Heart right ventricle (tissue), 16 donors: ENCODE measurements at places on chromosomes 3 and 15. TPM values are rescaled to one million over a fixed set of nuclear protein-coding genes. Genes with fewer than 3 reads are reported as not detected.
A peak's percentile ranks its signal among the peaks of the same experiment; 100 is the strongest.

Gene GP9
- not detected for total RNA-seq

Gene SUCLG2
- 78.7 TPM for total RNA-seq

DNA sequence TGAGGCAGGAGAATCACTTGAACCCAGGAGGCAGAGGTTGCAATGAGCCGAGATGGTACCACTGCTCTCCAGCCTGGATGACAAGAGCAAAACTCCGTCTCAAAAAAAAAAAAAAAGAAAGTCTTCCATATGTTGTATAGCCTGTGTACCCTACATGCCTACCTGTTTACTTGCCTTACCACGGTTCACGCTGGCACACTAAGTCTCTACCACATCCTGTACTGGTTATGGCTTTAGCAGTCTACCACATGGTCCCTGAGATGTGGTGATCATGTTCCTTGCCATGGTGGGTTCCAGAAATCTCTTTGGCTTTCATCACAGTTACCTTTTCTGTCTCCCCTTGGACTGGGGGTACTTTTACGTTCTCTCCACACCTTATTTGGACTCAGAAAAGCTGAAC, 63.8 kb upstream of the TBC1D5 start:
- DNase-seq = no peak
- no peaks in the 10 kb centered on the region for H3K36me3 ChIP-seq
- no peaks in the 10 kb centered on the region for H3K27me3 ChIP-seq

GRCh38 chr15:39177561-39177960, 403.3 kb upstream of the THBS1 start:
- H3K27me3 ChIP-seq = no peaks in the 10 kb centered on the region
- no peak overlapping the region for H3K4me3 ChIP-seq
- H3K27ac ChIP-seq = no peak overlapping the region
- no peak for DNase-seq

GRCh38 chr3:131353986-131354385, 27.6 kb upstream of the NUDT16 start:
- H3K36me3 ChIP-seq = no peaks in the 10 kb centered on the region
- no peak overlapping the region for H3K27ac ChIP-seq
- DNase-seq = no peak
- H3K27me3 ChIP-seq = no peaks in the 10 kb centered on the region

DNA sequence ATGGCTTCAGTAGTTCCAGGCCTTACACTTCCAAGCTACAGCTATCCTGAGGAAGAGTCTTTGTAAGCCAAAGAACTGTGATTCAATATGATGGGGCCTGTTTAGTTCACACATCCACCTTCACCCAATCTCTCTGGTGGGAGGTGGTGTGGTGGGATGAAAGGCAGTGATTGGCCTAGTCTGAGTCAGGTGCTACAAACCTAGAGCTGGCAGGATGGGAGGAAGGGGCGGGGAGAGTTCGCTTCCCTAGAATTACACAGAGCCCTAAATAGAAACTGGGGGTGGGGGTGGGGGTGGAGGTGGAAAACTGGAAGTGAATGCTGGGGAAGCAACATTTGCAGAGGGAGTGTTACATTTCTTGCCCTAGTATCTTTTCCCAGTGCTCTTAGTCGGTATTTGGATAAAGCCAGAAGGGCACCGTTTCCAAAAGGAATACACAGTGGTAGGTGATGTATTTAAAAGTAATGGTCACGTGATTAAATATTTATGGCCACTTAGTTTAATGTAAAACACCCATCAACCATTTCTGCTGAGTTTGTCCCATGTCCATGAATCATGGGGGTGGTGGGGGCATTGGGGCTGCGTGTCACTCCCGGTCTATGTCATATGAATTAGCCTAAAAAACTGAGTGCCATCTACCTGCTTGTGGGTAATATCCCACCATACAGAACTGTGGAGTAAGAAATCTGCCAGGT, 247.6 kb upstream of the PROK2 start:
- DNase-seq = no peak
- H3K27me3 ChIP-seq = no peaks in the 10 kb centered on the region
- no peak overlapping the region for H3K4me3 ChIP-seq
- no peaks in the 10 kb centered on the region for H3K4me1 ChIP-seq
- no peaks in the 10 kb centered on the region for H3K36me3 ChIP-seq
- no peak overlapping the region for H3K27ac ChIP-seq

GRCh38 chr3:14824646-14825045, 5.9 kb downstream of the FGD5 start:
- H3K27me3 ChIP-seq = no peaks in the 10 kb centered on the region
- H3K36me3 ChIP-seq = peaks cover under 1% of the 10 kb centered on the region
- no peak for DNase-seq
- H3K27ac ChIP-seq = peak overlapping the region; percentile 75
- H3K4me3 ChIP-seq = no peak overlapping the region
- H3K4me1 ChIP-seq = peaks cover 50% of the 10 kb centered on the region

DNA sequence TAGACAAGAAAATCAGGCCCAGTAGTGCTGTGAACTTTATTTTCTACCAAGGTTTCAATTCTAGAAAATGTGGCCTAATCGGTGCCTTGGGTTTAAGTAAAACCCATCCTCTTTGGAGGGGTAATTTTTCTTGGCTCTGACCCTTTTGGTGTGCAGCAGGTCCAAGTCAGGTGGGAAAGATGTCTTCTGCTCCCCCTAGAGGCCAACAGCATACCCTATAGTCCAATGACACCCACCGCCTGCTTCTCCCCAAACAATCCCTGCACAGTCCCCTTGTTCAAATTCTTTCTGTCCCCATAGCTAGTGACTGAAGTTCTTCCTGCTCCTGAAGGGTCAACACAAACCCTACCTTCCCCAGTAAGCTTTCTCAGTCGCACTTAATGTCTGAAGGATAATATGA, 261.8 kb upstream of the GOLGA6L4 start:
- no peak for DNase-seq
- no peaks in the 10 kb centered on the region for H3K36me3 ChIP-seq
- H3K4me1 ChIP-seq = no peaks in the 10 kb centered on the region
- no peak overlapping the region for H3K4me3 ChIP-seq
- H3K27ac ChIP-seq = no peak overlapping the region

GRCh38 chr15:42348083-42348482, 11.2 kb upstream of the CAPN3 start:
- no peak overlapping the region for H3K27ac ChIP-seq
- no peak for DNase-seq
- no peak overlapping the region for H3K4me3 ChIP-seq
- H3K4me1 ChIP-seq = no peaks in the 10 kb centered on the region

Gene GABRB3
- 2.7 TPM for total RNA-seq

GRCh38 chr3:87498358-87499080, 222.1 kb upstream of the POU1F1 start:
- no peak for DNase-seq
- H3K27ac ChIP-seq = no peak overlapping the region
- no peaks in the 10 kb centered on the region for H3K27me3 ChIP-seq
- H3K36me3 ChIP-seq = no peaks in the 10 kb centered on the region
- no peaks in the 10 kb centered on the region for H3K4me1 ChIP-seq

Gene MUC13
- total RNA-seq = 0.41 TPM

Gene SLC9A9
- total RNA-seq = 5.0 TPM

- H3K27ac ChIP-seq = no peak overlapping the region
- H3K4me1 ChIP-seq = no peaks in the 10 kb centered on the region
- DNase-seq = no peak
- H3K36me3 ChIP-seq = no peaks in the 10 kb centered on the region
Observed at GRCh38 chr3:129033151-129033550, 27.4 kb upstream of the GP9 start.

GRCh38 chr3:183529717-183530116, 25.8 kb downstream of the KLHL6 start:
- H3K4me3 ChIP-seq = no peak overlapping the region
- no peaks in the 10 kb centered on the region for H3K27me3 ChIP-seq
- no peak overlapping the region for H3K27ac ChIP-seq
- peaks cover 54% of the 10 kb centered on the region for H3K4me1 ChIP-seq
- H3K36me3 ChIP-seq = no peaks in the 10 kb centered on the region
- no peak for DNase-seq

- no peaks in the 10 kb centered on the region for H3K27me3 ChIP-seq
- H3K36me3 ChIP-seq = no peaks in the 10 kb centered on the region
- peaks cover 4% of the 10 kb centered on the region for H3K4me1 ChIP-seq
Observed at GRCh38 chr3:168065569-168065968, 30.2 kb downstream of the GOLIM4 start.

- no peaks in the 10 kb centered on the region for H3K36me3 ChIP-seq
- H3K4me3 ChIP-seq = no peak overlapping the region
- H3K27me3 ChIP-seq = no peaks in the 10 kb centered on the region
- H3K27ac ChIP-seq = peak overlapping the region; percentile 57
- no peak for DNase-seq
- no peaks in the 10 kb centered on the region for H3K4me1 ChIP-seq
Observed at GRCh38 chr15:32873284-32874114, 155.7 kb downstream of the GREM1 start.

Gene HDDC3
- 17.1 TPM for total RNA-seq

GRCh38 chr15:67968966-67969365, 85.1 kb upstream of the PIAS1 start:
- H3K27me3 ChIP-seq = no peaks in the 10 kb centered on the region
- H3K4me1 ChIP-seq = peaks cover 11% of the 10 kb centered on the region
- H3K27ac ChIP-seq = no peak overlapping the region
- no peak overlapping the region for H3K4me3 ChIP-seq
- no peaks in the 10 kb centered on the region for H3K36me3 ChIP-seq

GRCh38 chr3:81554388-81554787, 207.1 kb downstream of the GBE1 start:
- H3K36me3 ChIP-seq = no peaks in the 10 kb centered on the region
- H3K27me3 ChIP-seq = no peaks in the 10 kb centered on the region
- H3K4me3 ChIP-seq = no peak overlapping the region
- DNase-seq = no peak
- H3K27ac ChIP-seq = peak overlapping the region; percentile 57

Gene TEX55
- not detected for total RNA-seq

DNA sequence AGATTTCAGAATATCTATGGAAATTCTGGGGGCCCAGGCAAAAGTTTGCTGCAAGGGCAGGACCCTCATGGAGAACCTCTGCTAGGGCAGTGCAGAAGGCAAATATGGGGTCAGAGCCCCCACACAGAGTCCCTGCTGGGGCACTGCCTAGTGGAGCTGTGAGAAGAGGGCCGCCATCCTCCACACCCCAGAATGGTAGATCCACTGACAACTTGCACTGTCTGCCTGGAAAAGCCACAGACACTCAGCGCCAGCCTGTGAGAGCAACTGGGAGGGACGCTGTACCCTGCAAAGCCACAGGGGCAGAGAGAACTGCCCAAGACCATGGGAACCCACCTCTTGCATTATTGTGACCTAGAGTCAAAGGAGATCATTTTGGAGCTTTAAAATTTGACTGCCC, 13.8 kb downstream of the CCNDBP1 start:
- no peak overlapping the region for H3K27ac ChIP-seq
- no peak for DNase-seq
- no peaks in the 10 kb centered on the region for H3K4me1 ChIP-seq
- no peaks in the 10 kb centered on the region for H3K27me3 ChIP-seq
- no peak overlapping the region for H3K4me3 ChIP-seq

Gene CYB561D2
- 4.9 TPM for total RNA-seq

DNA sequence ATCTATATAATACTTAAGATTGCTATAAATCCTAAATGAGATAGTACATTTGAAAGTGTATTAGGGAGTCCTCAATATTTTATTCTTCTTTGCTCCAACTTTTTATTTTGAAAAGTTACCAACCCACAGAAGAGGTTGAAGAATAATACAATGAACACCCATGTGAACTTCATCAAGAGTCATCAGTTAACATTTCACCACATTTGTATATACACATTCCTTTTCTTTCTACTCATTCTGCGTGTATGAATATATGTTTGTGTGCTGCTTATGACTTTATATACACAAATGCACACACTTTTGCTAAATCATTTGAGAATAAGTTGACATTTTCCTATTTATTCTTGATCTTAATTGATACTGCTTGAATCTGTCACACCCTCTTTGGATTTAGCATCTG, 193.3 kb upstream of the CGNL1 start:
- no peak overlapping the region for H3K4me3 ChIP-seq
- no peak for DNase-seq
- H3K36me3 ChIP-seq = no peaks in the 10 kb centered on the region
- peaks cover 11% of the 10 kb centered on the region for H3K4me1 ChIP-seq
- H3K27ac ChIP-seq = peak overlapping the region; percentile 4
- no peaks in the 10 kb centered on the region for H3K27me3 ChIP-seq

GRCh38 chr15:42106288-42106687, 11.9 kb upstream of the PLA2G4D start:
- no peaks in the 10 kb centered on the region for H3K4me1 ChIP-seq
- no peak overlapping the region for H3K27ac ChIP-seq
- no peaks in the 10 kb centered on the region for H3K36me3 ChIP-seq
- peaks cover 6% of the 10 kb centered on the region for H3K27me3 ChIP-seq

Gene PAK6
- total RNA-seq = 7.8 TPM

GRCh38 chr3:117102426-117102825, 392.8 kb downstream of the TUSC7 start:
- no peak overlapping the region for H3K27ac ChIP-seq
- H3K36me3 ChIP-seq = no peaks in the 10 kb centered on the region
- H3K4me1 ChIP-seq = no peaks in the 10 kb centered on the region
- H3K27me3 ChIP-seq = no peaks in the 10 kb centered on the region

GRCh38 chr3:16388850-16389441, 123.9 kb downstream of the OXNAD1 start:
- peaks cover 5% of the 10 kb centered on the region for H3K36me3 ChIP-seq
- no peak for DNase-seq
- peak overlapping the region; percentile 68 for H3K27ac ChIP-seq
- peaks cover 21% of the 10 kb centered on the region for H3K4me1 ChIP-seq

DNA sequence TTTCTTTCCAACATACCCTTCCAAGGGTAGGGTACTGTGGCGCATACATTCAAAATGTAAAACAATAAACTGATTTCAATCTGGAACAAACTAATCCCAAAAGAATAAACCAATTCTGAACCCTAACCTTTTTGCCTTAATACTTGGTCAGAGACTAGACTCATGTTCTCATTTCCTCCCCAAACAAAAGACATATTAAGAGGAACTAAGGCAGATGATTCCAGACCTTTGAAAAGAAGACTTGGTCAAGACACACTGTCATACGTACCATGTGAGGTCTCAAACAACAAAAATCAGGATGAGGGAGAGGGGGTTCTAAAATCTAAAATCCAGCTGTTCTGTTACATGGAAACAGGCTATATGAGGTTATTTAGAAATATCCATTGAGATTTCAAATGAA, 102.1 kb downstream of the RFTN1 start:
- H3K27ac ChIP-seq = no peak overlapping the region
- no peak for DNase-seq
- H3K4me1 ChIP-seq = peaks cover 57% of the 10 kb centered on the region

- H3K36me3 ChIP-seq = no peaks in the 10 kb centered on the region
- no peak overlapping the region for H3K4me3 ChIP-seq
- H3K27me3 ChIP-seq = no peaks in the 10 kb centered on the region
Observed at GRCh38 chr3:65971293-65972252, 67.1 kb downstream of the MAGI1 start.

Gene TLR9
- total RNA-seq = not detected

DNA sequence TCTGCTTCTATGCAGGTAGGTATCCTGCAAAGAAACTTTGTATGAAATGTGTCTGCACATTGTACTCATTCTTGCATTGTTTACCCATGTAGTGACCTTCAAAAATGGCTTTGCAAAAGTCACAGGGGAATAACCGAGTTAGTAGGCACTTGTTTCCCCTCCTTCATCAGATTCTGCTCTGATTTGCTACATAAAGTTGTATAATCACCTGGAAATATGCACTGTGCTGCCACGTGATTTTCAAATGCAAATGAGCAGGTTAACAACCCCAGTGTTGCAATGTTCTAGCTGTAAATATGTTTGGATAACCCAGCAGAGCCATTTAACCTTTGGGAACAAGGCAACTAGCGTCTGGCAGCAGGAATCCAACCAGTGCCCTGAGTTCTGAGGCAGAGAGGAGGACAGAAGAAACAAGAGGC, at the start of gene KNG1:
KNG1 (plus strand) TSS at position 321 of the 419 bp plus-strand sequence. CDS start 184 bp downstream, outside the sequence.
- DNase-seq = no peak
- no peak within 1 kb of the TSS for H3K4me3 ChIP-seq
- H3K36me3 ChIP-seq = no peaks in the 10 kb centered on the region
- no peak within 1 kb of the TSS for H3K27ac ChIP-seq
- H3K4me1 ChIP-seq = no peaks in the 10 kb centered on the region

Gene NUP210
- 1.6 TPM for total RNA-seq

Gene ITPKA
- 2.5 TPM for total RNA-seq
